ENCODE measurements at places on chromosomes 6 and 20.

DNA sequence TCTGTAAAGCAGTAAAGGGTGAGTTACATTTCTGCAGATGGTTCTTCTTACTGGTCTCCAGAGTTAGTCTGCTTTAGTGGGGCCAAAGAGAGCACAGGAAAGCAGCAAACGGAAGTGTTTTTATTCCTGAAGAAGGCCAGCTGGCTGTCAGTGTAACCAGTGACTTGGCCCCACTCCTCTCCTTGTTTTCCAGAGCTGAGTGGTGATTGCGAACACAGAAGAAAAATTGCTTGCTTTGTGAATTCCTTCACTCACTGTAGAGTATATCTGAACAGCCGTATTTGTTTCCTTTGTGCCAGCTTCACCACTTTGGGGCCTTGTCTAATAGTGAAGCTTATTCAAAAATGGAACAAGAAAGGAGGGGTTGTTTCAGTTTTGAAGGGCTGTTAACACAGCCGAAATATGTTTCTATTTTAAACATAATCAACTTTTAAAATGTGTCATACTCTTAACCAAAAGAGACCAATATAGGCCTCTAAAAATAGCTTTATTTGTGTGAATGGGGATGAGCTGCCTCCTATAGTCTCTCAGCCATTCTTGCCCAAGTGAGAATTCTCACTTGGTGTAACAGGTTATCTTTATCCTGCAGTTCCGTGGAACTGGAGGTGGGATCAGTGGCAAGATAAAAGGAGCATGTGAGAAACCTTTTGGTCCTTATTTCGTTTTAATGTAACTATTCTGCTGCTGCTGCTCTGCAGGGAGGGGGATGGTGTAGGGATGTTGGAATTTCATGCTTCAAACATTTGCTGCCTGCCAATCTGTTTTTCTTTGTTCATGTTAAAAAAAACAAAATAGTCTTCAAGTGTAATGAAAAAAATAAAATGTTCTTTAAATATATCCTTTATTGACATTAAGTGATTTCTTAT, 37.8 kb downstream of the ZC2HC1B start:
- no peak for DNase-seq

DNA sequence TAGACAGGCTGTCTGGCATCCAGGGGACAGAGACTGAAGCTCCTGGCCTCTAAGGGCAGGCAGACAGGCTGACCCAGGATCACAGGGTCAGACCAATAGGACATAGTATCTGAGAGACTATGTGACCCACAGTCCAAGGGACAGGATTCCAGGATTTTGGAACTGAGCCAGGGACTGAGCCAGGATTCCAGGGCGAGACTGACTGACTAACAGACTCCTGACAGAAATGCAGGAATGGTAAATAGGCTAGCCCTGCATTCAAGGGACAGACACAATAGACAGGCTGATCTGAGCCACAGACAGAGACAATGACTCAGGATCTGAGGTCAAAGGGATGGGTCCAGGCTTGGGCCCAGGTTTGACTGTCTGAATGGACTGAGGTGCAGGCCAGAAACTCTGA, 19.8 kb downstream of the XKR7 start:
- DNase-seq: no peak

GRCh38 chr20:33673410-33674293, 576 bp downstream of the NECAB3 start:
- no peak for DNase-seq

DNA sequence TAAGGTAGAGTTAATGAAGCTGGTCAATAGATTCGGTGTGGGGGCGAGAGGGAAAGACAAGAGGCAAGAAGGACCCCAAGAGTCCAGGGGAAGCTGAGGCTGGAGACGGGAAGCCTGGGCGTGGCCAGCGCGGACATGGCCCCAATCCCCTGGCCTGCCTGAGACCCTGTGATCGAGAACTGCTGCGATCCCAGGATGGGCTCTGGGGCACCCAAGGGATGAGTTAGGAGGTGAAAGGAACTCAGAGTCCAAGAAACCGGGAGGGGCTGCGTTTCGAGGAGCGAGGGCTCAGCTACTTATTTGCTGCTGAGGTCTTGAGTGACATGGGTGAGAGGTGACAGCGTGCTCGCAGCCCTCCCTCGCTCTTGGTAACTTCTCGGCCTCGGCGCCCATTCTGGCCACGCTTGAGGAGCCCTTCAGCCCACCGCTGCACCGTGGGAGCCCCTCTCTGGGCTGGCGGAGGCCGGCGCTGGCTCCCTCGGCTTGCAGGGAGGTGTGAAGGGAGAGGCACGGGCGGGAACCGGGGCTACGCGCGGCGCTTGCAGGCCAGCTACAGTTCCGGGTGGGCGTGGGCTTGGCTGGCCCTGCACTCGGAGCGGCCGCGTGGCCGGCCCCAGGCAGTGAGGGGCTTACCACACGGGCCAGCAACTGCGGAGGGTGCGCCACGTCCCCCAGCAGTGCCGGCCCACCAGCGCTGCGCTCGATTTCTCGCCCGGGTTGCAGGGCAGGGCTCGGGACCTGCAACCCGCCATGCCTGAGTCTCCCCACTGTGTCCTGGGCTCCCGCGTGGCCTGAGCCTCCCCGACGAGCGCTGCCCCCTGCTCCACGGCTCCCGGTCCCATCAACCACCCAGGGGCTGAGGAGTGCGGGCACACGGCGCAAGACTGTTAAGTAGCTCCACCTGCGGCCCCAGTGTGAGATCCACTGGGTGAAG, 58.2 kb downstream of the IRF4 start:
- DNase-seq: no peak

- no peak for DNase-seq
Measured at GRCh38 chr20:43563429-43563828, 4.6 kb downstream of the SGK2 start.

- DNase-seq: no peak
Measured at GRCh38 chr6:89580997-89581666, 57.4 kb downstream of the LYRM2 start.

GRCh38 chr20:64101731-64102621, 5.4 kb downstream of the NPBWR2 start:
- peak; percentile 66 for DNase-seq

DNA sequence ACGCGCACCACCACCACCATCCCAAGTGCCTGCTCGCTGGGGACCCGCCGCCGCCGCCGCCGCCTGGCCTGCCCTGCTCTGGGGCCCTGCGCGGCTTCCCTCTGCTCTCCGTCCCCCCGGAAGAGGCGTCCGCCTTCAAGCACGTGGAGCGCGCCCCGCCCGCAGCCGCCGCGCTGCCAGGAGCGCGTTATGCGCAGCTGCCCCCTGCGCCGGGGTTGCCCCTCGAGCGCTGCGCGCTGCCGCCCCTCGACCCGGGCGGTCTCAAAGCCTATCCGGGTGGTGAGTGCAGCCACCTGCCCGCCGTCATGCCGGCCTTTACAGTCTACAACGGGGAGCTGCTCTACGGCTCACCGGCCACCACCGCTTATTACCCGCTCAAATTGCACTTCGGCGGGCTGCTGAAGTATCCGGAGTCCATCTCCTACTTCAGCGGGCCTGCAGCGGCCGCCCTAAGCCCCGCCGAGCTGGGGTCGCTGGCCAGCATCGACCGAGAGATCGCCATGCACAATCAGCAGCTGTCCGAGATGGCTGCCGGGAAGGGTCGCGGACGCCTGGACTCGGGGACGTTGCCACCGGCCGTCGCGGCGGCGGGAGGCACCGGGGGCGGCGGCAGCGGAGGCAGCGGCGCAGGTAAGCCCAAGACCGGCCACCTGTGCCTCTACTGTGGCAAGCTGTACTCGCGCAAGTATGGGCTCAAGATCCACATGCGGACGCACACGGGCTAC, 7.2 kb downstream of the PRDM13 start:
- no peak for DNase-seq

- DNase-seq: no peak
Measured at GRCh38 chr20:48339190-48339985, 488.4 kb downstream of the PREX1 start.

DNA sequence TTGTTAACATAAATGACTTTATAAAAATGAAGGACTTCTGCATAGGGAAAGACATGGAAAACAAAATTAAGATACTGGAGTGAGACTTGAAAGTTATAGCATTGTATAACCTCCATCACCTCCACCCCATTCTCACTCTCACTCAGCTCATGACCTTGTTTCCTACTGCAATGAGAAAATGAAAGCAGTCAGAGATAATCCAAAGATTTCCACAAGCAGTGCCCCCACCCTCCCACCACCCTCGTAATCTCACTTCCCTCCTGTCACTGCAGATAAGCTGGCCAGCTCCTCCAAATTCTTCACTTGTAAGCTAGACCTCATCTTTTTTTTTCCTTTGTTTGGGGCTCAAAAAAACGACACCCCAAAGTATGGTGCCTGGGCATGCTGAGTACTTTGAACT, 52.9 kb upstream of the PROKR2 start:
- no peak for DNase-seq

GRCh38 chr6:168634541-168635328, 193.8 kb downstream of the SMOC2 start:
- DNase-seq: no peak

DNA sequence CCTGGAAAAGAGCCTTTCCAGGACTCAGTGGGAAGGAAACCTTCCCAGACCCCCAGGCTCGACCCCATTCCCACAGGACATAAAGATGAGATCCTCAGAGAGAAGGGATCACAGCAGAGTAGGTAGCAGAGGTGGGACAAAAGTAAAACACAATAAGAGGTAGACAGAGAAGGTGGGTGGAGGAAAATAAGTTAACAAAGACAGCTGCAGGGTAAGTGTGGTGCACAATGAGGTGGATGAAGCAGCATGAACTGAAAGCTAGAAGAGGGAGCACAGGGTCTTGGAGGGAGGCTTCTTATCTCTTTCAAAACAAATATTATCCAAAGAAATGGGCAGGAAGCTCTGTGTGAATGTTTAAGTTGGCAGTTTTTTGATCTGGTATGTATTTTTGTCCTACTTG, 14.0 kb upstream of the MAP7 start:
- no peak for DNase-seq

DNA sequence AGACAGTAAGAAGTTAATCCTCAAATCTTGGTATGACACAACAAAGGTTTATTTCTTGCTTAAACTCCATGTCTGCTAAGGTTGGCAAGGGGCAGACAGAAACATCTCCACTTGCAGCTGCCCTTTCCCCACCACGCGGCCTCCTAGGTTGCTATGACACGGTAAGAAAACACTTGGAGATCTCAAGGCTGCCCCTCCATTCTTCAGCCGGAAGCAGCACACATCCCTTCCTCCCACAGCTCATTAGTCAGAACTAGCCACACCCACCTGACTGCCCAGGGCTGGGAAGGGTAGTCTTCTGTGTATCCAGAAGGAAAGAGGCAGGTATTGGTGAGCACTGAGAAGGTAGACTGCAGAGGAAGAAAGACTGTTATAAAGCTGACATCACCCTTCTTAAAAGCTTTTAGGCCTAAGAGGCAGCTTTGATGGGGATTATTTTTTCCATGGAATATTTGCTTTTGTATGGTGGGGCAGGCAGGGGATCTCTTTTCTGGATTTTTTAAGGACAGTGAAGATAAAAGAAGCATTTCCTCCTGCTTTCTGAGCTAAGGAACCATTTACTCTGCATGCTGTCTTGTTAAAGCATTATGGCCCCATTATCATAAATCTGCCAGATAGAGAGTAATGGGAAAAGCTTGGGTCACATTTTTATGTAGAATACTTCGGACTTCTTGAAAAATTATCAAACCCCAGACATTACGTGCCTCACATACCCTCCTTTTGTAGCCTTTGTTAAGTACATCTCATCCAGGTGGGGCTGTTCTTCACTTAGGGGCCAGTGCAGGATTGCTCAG, 41.6 kb downstream of the MRAP2 start:
- DNase-seq: no peak

- DNase-seq: no peak
Measured at GRCh38 chr6:106731144-106731842, 101.9 kb downstream of the QRSL1 start.

- DNase-seq: no peak
Measured at GRCh38 chr6:161445021-161445799, 171.3 kb upstream of the AGPAT4 start.

DNA sequence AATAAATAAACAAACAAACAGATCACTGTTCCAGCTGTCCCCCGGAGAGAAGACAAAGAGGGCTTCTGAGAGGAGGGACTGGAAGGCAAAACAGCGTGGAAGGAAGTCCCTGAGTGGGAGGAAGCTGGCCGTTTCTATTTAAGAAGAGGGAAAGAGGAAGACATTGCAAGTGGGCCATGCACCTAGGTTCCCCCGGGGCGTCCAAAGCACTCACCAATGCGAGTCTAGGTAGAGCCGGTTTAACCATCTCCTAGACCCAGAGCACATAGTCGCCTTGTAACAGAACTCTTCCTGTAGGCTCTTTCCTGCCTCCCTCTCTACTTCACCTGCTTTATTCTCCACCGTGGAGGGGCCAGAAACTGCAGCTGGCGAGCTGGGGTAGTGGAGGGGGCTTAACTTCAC, 158.4 kb downstream of the ZDHHC14 start:
- DNase-seq: no peak

- no peak for DNase-seq
Measured at GRCh38 chr20:36756496-36756895, 10.6 kb upstream of the NDRG3 start.

DNA sequence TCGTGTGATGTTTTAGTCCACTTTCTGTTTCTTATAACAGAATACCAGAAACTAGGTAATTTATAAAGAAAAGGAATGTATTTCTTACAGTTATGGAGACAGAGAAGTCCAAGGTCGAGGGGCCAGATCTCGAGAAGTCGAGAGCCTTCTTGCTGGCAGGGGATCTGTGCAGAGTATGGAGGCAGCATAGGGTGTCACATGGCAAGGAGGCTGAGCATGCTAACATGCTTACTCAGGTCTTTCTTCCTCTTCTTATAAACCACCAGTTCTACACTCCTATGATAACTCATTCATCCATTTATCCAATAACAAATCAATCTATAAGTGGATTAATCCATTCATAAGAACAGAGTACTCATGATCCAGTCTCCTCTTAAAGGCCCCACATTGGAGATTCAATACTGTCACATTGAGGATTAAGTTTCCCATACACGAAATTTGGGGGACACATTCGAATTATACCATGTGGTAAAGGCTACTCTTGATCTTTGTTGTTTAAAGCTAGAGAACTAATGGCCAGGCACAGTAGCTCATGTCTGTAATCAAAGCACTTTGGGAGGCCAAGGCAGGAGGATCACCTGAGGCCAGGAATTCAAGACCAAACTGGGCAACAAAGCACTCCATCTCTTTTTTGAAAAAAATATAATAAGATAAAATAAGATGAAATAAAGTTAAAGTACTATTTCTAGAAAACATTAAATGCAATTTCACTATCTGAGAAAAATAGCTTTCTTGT, 2.1 kb downstream of the GOPC start:
- no peak for DNase-seq

GRCh38 chr6:80457439-80457933, 351.0 kb downstream of the BCKDHB start:
- DNase-seq: no peak

DNA sequence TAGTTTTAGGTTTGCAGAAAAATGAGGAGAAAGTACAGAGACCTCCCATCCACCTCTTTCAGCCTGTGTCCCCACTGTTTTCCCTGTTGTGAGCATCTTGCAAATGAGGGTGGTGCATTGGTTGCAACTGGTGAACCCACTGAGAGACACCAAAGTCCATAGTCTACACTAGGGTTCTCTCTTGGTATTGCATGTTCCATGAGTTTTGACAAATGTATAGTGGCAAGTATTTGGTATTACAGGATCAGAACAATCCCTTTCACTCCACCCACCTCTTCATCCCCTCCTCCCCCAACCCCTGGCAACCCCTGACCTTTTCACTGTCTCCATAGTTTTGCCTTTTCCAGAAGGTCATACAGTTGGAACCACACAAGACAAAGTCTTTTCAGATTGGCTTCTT, 20.1 kb downstream of the ZNF831 start:
- DNase-seq: no peak

GRCh38 chr20:17969884-17970409, 1.1 kb downstream of the MGME1 start:
- no peak for DNase-seq

- DNase-seq: no peak
Measured at GRCh38 chr20:757506-757905, 10.8 kb downstream of the SLC52A3 start.

Measured in stimulated activated CD4-positive, alpha-beta T cell treated with anti-CD3 and anti-CD28 coated beads, TNF-alpha, amount 100 ng/mL, for 1 hour (primary cell).